ENCODE measurements at places on chromosomes 7 and 10. TPM values are rescaled to one million over a fixed set of nuclear protein-coding genes. Genes with fewer than 3 reads are reported as not detected.

KIF11 gene
- polyA plus RNA-seq: 12.4 TPM

BMPER gene
- polyA plus RNA-seq: 7.1 TPM

C10orf67 gene
- polyA plus RNA-seq: 0.19 TPM

- peak; percentile 66 for DNase-seq
These were observed 292.5 kb upstream of the SEMA3C start for GRCh38 chr7:81211204-81211933.

DNA sequence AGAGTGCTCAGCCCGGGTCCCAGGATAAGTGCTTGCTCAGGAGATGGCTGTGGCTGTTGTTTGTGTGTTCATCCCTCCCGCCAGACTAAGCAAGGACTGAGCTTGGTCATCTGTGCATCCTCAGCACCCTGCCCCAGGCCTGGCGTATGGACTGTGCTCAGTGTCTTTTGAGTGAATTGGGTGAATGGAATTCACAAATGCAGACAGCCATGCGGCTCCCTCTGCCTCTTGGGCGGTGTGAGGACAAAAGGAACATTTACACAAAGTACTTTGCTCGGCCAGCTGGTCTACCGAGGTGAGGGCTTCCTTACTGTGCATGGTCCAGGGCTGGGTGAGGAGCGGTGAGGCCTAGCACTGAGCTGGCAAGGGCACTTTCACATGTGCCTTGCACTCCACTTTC lies 120.2 kb downstream of the CDH23 start:
- DNase-seq: no peak

- no peak for DNase-seq
These were observed 95.5 kb downstream of the OTUD1 start for GRCh38 chr10:23534326-23534725.

DNA sequence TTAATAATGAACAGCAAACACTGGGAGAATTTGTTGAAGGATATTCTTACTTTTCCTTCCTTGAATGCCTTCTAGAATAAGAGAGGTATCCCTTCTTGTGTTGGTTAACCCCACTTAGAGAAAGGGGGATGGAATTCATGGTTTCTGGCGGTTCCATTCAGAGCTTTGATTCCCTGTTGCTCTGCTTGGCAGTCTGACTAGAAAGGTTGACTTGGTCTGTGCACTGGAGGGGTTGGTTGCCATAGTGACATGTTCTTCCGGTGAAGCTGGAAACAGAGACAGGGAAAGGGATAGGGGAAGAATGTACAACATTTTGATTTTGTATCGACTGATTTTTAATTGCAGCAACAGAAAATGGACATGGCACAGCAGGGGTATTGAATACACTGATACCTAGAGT lies 2.5 kb downstream of the TMEM178B start:
- no peak for DNase-seq

USP6NL gene
- 13.6 TPM for polyA plus RNA-seq

GRCh38 chr10:59057345-59057744 lies 119.1 kb upstream of the PHYHIPL start:
- DNase-seq: no peak

- DNase-seq: no peak
These were observed 31.5 kb upstream of the NRP1 start for GRCh38 chr10:33365871-33366411.

Data from muscle of back (tissue), 13 donors.